ENCODE measurements at places on chromosomes 1 and 21.

- no peak for DNase-seq
These were observed 144.0 kb downstream of the ROR1 start for GRCh38 chr1:63917571-63918417.

DNA sequence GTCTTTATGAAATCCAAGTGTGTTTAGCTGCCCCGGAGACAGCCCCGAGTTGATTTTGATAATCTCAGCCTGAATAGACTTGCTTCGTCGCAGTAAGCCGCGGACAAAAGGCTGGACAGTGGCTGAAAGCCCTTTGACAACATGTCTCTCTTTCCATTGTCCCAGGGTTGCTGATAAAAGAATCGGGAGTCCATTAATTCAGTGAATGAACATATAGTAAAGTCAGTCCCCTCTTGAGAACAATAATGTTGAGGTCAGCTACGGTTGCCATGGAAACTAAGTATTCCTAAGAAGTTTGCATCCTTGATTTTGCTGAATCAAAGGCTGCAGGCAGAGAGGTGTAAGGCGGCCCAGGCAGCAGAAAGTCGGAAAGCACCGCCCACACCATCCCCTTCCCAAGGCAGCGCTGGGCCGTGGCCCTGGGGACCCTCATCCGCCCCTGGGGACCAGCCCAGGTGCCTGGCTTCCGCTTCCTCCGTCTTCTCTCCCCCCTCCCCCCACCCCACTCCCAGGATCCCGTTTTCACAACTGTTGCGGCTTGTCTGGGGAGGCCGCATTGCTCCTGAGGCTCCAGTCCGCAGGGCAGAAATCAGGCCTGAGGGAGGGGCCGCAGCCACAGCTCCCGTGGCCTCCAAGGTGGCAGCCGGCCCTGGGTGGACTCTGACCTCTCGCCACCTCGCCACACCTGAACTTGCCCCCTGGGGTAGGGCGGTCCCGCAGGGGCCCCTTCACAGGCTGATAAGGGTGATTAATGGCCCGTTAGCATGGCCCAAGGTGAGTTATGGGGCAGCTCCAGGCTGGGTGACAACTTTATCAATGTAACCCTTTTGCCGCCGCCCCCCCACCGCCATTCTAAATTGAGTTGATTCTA is 180.9 kb downstream of the PRDM16 start:
- no peak for DNase-seq

- no peak for DNase-seq
These were observed 2.4 kb downstream of the DNAJC6 start for GRCh38 chr1:65311760-65312159.

DNA sequence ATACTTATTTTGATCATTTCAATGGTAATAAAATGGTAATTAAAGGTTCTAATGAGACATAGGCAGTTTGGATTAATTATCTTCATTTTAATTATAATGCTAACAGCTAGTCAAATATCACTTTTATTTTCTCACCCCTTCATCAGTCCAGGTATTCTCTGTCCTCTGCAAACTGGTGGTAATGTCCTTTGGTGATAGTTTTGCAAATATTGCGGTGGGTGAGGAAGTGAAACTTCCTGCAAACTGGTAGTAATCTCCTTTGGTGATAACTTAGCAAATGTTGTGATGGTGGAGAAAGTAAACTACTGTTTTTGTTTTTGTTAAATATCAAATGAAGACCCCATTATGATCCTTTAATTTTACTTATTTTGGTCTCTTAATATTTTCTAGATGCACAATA is 209.0 kb downstream of the AMY1C start:
- no peak for DNase-seq

- peak; percentile 96 for DNase-seq
These were observed at the start of gene S100A16 for GRCh38 chr1:153612755-153613331. Gene S100A16 (minus strand): TSS chr1:153613137. CDS start chr1:153608151, 4,986 bp downstream.

DNA sequence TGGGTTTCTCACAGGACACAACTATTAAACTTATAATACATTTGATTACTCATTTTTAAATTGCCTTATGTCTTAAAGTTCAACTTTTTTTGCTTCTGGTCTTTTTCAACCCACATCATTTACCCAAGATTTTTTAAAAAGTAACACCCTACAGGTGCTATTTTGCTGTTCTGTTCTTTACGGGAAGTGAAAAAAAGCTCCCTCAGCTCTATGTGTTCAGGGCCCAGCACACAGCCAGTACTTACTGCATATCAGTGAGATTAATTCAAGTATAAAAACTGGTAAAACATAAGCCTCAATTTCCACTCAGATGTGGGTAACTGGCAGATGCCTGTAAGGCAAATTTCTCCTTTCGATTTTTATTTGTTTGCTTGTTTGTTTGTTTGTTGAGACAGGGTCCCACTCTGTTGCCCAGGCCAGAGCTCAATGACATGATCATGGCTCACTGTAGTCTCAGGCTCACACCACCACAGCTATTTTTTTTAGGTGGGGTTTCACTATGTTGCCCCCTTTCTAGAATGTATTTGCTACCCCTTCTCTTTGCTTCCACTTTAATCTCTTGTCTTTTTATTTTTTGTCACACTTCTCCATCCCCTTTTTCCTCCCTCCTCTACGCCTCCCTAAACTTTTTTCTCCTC is 20.3 kb downstream of the RNASEL start:
- DNase-seq: peak; percentile 1

DNA sequence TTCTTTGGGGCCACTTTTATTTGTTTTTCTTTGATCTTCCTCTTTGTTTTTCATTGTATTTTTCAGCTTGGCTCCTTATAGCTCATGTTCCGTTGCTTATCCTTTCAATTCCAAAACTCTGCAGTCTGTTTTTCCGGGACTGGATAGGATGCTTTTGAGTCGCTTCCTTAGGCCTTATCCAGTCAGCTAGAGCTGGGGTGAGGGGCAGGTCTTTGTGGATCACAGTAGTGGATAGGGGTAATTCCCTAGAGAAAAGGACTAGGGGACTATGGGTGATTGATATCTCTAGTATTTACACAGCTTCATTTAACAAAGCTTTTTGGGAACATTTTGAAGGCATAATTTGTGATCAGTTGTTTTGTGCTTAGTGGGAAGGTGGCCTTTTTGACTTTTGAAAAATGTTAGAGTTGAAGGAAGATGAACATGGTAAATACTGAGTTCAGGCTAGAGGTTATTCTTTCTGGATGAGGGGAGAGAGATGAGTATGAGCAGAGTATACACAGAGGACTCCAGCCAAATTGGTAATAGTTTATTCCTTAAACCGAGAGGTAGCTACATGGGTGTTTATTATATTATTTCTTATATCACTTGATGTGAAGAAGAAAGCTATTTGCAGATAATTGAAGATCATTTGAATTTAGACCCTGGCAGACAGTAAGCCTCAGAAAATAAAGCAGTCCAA is 22.5 kb downstream of the CEP350 start:
- no peak for DNase-seq

GRCh38 chr1:243494741-243495431 is 239.0 kb downstream of the SDCCAG8 start:
- no peak for DNase-seq

GRCh38 chr1:110875216-110875731 is 2.3 kb downstream of the CD53 start:
- no peak for DNase-seq

GRCh38 chr1:14999441-14999840 is 154.1 kb upstream of the TMEM51 start:
- DNase-seq: no peak

- DNase-seq: no peak
These were observed 11.7 kb upstream of the FCMR start for GRCh38 chr1:206933333-206933945.

- DNase-seq: no peak
These were observed 132.1 kb upstream of the EDN2 start for GRCh38 chr1:41616563-41616962.

- no peak for DNase-seq
These were observed 235.4 kb upstream of the SNX7 start for GRCh38 chr1:98426092-98426491.

DNA sequence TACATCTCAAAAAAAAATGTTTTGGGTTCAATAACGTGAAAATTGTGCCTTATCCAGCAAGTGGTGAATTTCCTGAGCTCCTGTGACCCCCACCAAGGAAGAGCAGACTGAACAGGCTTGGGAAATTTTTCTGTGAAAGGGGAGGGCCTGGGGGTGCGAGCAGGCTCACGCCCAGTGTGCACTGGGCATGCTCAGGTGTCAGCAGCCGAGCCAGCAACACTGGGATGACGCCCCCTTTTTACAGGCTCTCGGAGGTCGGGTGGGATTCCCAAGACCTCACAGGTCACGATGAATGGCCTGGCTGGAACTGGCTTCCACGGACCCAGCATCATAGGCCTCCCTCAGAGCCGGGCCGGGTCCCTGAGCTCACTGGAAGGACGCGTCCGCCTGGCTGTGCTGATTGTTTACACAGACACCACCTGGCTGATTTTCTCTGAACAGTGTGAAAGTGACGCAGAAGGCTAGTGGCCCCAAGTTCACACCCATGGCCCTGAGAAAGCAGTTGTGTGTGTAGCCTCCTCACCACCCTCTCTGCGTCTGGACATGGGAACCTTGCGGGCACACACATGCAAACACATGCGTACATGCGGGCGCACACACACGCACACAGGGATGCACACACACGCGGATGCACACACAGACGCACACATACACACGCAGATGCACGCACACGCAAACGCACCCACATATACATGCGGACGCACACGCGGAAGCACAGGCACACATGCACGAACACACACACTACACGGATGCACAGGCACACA is 9.2 kb downstream of the CSTB start:
- DNase-seq: peak; percentile 48

- no peak for DNase-seq
These were observed 51.3 kb downstream of the RHOU start for GRCh38 chr1:228786361-228787129.

- no peak for DNase-seq
These were observed 26.7 kb upstream of the KCNN3 start for GRCh38 chr1:154896771-154897286.

DNA sequence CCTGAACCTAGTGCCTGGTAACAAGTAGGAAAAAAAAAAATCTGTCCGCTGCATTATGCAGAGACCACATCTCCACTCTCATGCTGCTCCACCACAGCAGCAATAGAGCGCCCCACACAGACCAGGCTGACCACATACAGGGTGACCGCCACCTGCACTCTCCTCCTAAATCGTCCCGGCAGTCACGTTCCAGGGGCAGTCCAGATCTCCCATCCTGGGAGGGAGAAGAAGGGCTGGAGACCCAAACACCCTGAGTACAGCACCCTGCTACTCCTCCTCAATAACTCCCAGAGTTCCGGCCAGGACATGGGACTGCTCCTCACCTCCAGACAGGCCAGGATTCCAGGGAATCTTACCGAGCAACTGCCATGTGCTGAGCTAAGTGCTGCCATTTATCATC is 15.3 kb downstream of the URB1 start:
- no peak for DNase-seq

DNA sequence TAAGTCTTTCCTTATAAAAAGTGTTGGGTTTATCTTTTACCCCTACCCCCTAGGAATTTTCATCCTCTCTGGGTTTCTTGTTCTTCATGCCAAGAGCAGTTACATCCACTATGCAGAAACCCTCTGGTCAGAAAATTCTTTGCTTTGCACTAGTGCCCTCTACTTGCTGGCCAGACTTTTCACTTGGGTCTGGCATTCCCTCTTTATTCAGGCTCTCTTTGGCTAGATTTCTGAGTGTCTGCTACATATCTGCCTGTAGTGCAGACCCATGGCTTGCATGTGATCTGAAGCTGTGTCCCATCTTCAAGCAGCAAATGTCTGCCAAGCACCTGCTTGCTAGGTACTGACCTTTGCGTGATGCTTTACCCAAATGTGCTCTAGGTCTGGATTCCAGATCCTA is 237.0 kb downstream of the GPATCH2 start:
- DNase-seq: no peak

- DNase-seq: no peak
These were observed 283.8 kb downstream of the USP25 start for GRCh38 chr21:16013570-16013969.

GRCh38 chr1:30475201-30475600 is 248.2 kb downstream of the MATN1 start:
- DNase-seq: no peak

- peak; percentile 85 for DNase-seq
These were observed at the start of gene ARHGAP29 for GRCh38 chr1:94237291-94238226. Gene ARHGAP29 (minus strand): TSS chr1:94237584. CDS start chr1:94231611, 5,973 bp downstream.

DNA sequence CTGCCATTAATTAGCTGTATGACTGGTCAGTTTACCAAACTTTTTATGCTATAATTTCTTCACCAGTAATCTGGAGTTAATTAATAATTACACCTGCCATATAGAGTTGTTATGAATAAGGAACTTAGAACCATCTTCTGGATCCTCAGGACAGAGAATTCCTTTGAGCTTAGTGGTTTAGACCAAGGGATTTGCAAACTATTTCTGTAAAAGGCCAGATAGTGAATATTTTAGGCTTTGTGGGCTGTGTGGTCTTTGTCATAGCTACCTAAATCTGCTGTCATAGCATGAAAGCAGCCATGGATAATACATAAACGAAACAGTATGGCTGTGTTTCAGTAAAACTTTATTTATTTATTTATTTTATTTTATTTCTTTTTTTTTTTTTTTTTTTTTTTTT is 9.0 kb downstream of the TIMM17A start:
- DNase-seq: no peak

GRCh38 chr1:8191474-8191873 is 126.4 kb upstream of the SLC45A1 start:
- no peak for DNase-seq

- no peak for DNase-seq
These were observed 16.6 kb downstream of the NUDC start for GRCh38 chr1:26938004-26938658.

DNA sequence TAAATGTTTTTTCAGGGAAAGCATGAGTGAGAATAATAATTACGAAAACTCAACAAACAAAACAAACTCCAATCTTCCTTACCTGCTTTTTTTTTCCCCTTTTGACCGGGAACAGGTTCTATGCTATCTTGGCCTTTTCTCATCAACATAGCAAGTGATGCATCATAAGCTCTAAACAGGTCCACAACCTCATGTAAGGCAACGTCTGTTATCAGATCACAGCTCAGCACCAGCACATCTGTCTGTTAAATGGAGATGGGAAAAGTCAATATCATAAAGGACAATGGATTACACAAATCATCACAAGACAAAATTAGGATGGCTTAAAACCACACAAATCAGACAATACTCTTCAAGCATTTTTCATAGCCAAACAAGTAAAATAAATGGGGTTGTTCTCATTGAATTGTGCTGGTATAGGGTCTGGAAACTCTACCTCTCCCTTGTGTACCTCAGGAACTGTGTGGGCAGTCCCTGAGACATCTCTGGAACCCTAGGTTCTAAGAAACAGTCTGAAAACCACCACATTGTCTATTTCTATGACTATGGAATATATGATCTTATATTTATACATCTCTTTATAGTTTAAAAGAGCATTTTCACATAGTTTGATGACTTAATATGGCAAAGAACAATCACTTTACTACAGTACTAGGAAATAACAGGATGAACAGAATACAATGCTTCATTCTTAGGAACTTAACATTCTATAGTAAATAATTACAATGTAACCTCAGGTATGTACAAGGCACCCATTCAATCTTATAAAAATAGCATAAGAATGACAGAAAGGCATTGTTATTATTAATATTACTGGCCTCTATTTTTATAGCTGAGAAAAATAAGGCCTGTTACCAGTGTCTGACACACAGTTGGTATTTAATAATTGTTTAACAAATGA is 44.7 kb downstream of the EIF2B3 start:
- no peak for DNase-seq

- DNase-seq: peak; percentile 48
These were observed at the start of gene KIRREL1 for GRCh38 chr1:157993147-157993917. Gene KIRREL1 (plus strand): TSS chr1:157993645. CDS start chr1:157993677, 32 bp downstream.

- no peak for DNase-seq
These were observed 165.4 kb downstream of the RUNX1 start for GRCh38 chr21:34883491-34884271.
